ENCODE measurements at places on chromosomes 3 and 15. TPM values are rescaled to one million over a fixed set of nuclear protein-coding genes. Genes with fewer than 3 reads are reported as not detected.

The APOD gene
- 0.05 TPM for polyA plus RNA-seq

The UPK1B gene
- not detected for polyA plus RNA-seq

- H3K27ac ChIP-seq = no peak overlapping the region
- H3K4me1 ChIP-seq = no peaks in the 10 kb centered on the region
- no peaks in the 10 kb centered on the region for H3K36me3 ChIP-seq
- H3K4me3 ChIP-seq = peak overlapping the region; percentile 25
These were observed 3.6 kb upstream of the MKRN3 start for GRCh38 chr15:23561914-23562313.

DNA sequence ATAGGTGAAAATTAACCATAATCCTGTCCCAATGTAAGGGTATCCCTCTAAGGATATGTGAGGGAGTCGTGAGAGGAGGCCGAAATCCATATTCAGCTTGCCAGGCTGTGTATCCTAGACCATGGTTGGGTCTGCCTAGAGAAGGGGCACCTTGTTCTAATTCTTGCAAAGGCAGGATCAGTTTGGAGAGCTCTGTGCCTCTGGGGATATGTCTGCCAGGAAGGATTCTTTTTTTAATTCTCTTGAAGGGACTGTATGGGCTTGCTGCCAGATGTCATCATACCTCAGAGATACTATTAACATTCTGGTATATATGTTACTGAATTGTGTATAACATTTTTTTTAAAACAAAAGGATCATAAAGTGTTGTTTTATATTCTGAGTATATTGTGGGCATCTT lies 2.4 kb downstream of the ATP1B3 start:
- DNase-seq = peak; percentile 34
- H3K4me3 ChIP-seq = peak overlapping the region; percentile 85
- H3K27me3 ChIP-seq = no peaks in the 10 kb centered on the region
- H3K27ac ChIP-seq = no peak overlapping the region
- H3K36me3 ChIP-seq = no peaks in the 10 kb centered on the region
- no peaks in the 10 kb centered on the region for H3K4me1 ChIP-seq

The MORC1 gene
- polyA plus RNA-seq = not detected

DNA sequence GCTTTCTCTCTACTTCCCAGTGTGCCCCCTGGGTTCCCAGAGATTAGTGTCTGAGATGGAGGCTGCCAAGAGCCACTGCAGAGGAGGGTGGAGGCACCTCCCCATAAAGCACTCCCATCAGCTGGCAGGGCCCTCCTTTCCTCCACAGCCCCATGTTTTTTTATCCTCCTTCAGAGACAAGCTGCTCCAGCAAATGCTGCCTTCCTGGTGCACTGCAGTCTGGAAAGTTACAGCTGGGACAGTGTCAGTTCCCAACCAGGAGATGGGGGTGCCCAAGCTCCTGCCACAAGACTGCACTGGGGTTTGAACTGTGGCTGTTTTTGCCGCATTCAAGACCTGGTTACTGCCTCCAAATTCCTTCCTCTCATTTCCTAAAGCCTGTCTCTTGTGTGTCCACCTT lies 206.1 kb downstream of the CADPS start:
- no peak overlapping the region for H3K4me3 ChIP-seq
- H3K36me3 ChIP-seq = no peaks in the 10 kb centered on the region

The DPPA2 gene
- not detected for polyA plus RNA-seq

- no peaks in the 10 kb centered on the region for H3K27me3 ChIP-seq
- H3K27ac ChIP-seq = no peak overlapping the region
- peaks cover 12% of the 10 kb centered on the region for H3K36me3 ChIP-seq
- DNase-seq = no peak
These were observed 108.7 kb upstream of the TSPAN3 start for GRCh38 chr15:77179541-77179998.

The SLC24A5 gene
- polyA plus RNA-seq = not detected

GRCh38 chr15:82093774-82094211 lies 48.0 kb upstream of the MEX3B start:
- H3K27me3 ChIP-seq = no peaks in the 10 kb centered on the region
- peak overlapping the region; percentile 91 for H3K27ac ChIP-seq
- no peaks in the 10 kb centered on the region for H3K4me1 ChIP-seq
- DNase-seq = no peak
- no peaks in the 10 kb centered on the region for H3K36me3 ChIP-seq
- H3K4me3 ChIP-seq = peak overlapping the region; percentile 51

The WDR49 gene
- polyA plus RNA-seq = not detected

DNA sequence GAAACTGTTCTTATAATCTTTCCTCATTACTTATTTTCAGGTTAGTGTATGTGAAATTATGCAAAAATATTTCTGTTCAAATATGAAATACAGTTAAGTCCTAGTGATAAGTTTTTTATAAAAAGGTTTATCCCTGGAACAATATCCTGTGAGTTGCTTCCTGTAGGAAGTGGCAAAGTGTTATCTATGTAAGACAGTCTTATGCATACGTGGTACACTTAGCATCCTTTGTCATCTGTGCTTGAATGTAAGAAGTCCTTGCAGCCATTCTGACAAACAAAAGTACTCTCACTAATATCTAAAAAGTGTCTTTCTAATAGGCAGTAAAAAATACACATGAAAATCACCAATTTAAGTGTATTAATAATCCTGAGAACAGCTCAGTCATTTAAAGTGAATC lies 372.5 kb upstream of the BCHE start:
- H3K27me3 ChIP-seq = no peaks in the 10 kb centered on the region
- no peaks in the 10 kb centered on the region for H3K36me3 ChIP-seq
- H3K4me1 ChIP-seq = no peaks in the 10 kb centered on the region
- H3K27ac ChIP-seq = no peak overlapping the region
- no peak overlapping the region for H3K4me3 ChIP-seq

DNA sequence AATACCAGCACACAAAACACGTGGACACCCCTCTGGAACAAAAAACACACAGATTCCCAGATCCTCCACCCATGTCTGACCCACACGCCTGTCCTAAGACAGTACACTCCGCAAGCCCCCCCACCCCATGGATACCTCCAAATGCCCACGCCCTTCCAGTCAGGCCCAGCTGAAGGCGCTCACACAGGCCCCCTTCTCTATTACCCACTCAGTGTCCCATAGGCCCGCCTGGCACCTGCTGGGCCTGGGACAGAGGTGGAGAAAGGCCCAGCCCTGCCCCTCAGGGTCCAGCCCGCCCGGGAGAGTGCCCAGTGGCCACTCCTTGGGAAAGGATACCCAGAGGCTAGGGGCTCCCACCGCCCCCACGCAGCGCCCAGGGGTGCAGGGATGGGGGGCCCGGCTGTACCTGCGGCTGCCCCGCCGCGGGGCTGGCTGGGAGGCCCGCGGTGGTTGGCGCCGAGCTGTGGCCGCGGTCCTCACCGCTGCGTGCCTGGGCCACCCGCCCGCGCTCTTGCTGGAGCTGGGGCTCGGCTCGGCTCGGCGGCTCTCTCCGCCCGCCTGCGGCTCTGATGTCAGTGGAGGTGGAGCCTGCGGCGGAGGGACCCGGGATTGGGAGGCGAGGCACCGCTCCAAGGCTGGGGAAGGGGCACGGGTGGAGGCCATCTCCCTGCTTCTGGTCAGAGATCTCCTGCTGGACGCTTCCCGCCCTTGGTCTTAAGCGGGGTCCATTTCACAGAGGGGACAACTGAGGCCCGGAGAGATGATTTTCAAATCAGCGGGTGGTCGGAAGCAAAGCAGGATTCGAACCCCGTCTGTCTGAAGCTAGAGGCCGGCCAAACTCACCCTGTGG lies at the start of gene CAMK1:
Gene CAMK1, minus strand, starts transcription at position 522 of the 850 bp plus-strand sequence. CDS start 2,198 bp downstream, outside the sequence.
- H3K27ac ChIP-seq = no peak within 1 kb of the TSS
- H3K36me3 ChIP-seq = peaks cover 2% of the 10 kb centered on the region

The VGLL3 gene
- not detected for polyA plus RNA-seq

DNA sequence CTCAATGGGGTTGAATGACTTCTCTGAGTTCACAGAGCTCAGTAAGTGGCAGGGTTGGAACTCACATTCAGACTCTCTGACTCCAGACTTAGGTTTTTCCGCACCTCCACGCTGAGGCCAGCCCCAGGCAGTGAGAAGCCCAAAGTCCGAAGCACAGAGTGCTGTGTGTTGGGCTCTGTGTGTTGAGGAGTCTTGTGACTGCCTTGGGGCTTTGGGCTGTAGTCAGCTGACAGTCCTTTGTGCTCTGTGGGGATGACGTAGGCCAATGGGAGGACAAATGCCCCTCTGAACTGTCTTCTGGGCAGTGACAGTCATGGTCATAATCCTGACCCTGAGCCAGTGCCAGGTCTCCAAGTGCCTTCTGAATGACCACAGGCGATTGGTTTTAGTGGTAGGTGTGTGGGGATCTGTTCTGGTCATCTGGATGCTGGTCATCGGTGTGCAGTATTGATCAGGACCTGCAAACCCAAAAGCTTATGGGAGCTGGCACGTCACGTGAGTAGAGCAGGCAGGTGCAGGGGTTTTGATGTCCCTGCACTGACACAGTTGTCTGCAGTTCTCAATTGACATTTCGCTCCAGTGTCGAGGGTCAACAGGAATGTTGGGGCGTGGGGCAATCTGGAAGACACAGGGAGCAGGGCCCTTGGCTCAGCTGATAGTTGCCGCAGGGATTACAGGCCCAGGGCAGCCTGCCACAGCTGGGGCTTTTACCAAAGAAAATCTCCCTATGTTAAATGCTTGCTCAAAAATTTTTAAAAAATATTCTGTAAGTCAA lies 45.3 kb downstream of the CAPN3 start:
- no peaks in the 10 kb centered on the region for H3K4me1 ChIP-seq
- H3K27ac ChIP-seq = no peak overlapping the region
- no peak overlapping the region for H3K4me3 ChIP-seq
- DNase-seq = no peak

DNA sequence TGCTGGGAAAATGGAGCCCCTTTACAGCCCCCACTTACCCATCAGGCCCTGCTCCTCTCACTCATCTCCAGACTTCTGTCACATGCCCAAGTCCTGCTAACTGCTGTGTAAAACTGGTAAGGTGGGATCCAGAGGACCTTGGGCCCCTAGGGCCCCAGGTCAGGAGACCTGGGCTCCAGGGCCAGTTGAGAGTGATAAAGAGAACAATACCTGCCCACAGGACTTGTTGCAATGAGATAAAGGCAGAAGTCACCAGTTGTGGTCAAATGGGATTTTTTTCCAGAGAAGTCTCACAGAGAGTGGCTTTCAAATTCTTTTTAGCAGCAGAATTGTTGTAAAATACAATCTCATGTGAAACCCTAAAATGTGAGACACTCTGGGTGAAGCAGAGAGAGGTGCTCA lies 753 bp downstream of the FURIN start:
- H3K27me3 ChIP-seq = no peaks in the 10 kb centered on the region
- H3K4me1 ChIP-seq = peaks cover 36% of the 10 kb centered on the region
- no peak overlapping the region for H3K4me3 ChIP-seq
- no peaks in the 10 kb centered on the region for H3K36me3 ChIP-seq

DNA sequence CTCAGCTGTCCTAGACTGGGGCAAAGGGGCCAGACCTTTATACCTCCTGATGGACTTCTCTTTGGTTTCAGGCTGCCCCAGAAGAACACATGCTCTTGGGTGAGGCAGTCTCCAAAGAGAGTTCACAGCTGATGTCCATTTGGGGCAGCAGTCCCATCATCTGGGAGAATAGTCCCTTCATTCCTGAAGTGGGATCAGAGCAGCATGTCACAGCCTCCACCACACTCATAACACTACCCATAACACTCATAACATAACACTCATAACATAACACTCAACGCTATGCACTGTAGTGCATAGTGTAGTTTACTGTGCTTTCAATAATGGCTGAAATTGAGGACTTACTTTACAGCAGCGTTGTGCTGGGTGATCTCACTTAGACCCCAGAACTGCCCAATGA lies 36.7 kb upstream of the PLCL2 start:
- H3K4me1 ChIP-seq = no peaks in the 10 kb centered on the region
- no peak for DNase-seq
- H3K27ac ChIP-seq = no peak overlapping the region
- no peaks in the 10 kb centered on the region for H3K27me3 ChIP-seq
- H3K36me3 ChIP-seq = no peaks in the 10 kb centered on the region
- H3K4me3 ChIP-seq = no peak overlapping the region

- H3K4me3 ChIP-seq = no peak overlapping the region
- peaks cover 3% of the 10 kb centered on the region for H3K36me3 ChIP-seq
- H3K4me1 ChIP-seq = no peaks in the 10 kb centered on the region
- DNase-seq = peak; percentile 69
These were observed 244.1 kb downstream of the SLCO3A1 start for GRCh38 chr15:92097474-92098178.

The LRRC34 gene
- polyA plus RNA-seq = 1.6 TPM

DNA sequence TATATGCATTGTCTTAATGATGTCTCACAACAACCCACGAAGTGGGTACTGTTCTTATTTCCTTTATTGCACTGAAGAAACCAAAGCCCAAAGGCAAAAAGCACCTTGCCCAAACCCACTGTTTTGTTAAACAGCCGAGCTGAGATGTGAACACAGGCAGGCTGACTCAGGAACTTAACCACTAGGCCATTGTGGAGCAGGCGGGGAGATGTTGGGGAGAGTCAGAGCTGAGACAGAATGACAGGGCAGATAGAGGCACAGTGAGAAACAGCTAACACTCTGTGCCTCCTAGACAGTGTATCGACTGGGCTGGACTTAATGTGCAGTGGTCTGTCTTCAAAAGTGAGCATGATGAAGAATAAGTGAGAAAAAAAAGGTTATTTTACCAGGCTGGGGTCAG lies 56.5 kb downstream of the RPLP1 start:
- H3K4me3 ChIP-seq = no peak overlapping the region
- no peaks in the 10 kb centered on the region for H3K27me3 ChIP-seq
- no peak overlapping the region for H3K27ac ChIP-seq
- no peak for DNase-seq
- no peaks in the 10 kb centered on the region for H3K36me3 ChIP-seq
- peaks cover 7% of the 10 kb centered on the region for H3K4me1 ChIP-seq

The ASB7 gene
- 6.1 TPM for polyA plus RNA-seq

DNA sequence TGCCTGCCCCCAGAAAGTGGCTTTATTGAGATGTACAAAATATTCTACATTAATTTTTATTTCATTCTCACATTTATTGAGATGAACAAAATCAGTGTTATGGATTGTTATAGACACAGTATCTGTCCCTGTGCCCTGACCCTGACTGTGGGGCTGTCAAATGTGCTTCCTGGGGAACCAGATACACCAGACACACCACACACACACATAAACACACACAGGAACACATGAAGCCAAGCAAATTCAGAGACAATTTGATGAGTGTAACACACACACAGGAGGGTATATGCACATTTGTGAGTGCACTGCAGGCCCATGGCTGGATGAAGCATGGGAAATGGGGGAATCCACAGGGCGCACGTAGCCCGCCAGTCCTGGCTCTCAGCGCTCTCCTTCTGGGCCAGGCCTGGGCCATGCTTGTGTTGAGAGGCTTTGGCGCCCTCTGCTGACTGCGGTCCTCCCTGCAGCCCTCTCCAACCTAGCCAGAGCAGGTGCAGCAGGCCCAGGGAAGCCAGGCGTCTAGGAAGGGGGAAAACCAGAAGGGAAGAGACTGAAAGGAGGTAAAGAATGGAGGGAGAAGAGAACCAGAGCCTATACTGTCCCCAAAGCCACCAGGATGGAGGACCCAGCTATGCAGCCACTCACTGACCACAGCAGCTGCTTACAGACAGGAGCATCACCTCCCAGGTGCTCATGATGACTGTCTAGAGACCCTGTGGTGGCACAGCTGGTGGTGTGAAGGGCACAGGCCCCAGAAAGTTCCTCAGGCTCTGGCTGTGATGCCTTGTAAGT lies 18.0 kb upstream of the LOXL1 start:
- DNase-seq = peak; percentile 86
- H3K4me1 ChIP-seq = no peaks in the 10 kb centered on the region
- H3K4me3 ChIP-seq = no peak overlapping the region
- H3K27ac ChIP-seq = no peak overlapping the region
- H3K36me3 ChIP-seq = no peaks in the 10 kb centered on the region

GRCh38 chr3:57803647-57804081 lies 47.6 kb downstream of the SLMAP start:
- peaks cover 12% of the 10 kb centered on the region for H3K4me1 ChIP-seq
- no peak for DNase-seq
- no peak overlapping the region for H3K4me3 ChIP-seq

The GOLGA8N gene
- 1.2 TPM for polyA plus RNA-seq

The PLA2G4F gene
- polyA plus RNA-seq = not detected
